ENCODE measurements at places on chromosomes 2 and 18.

DNA sequence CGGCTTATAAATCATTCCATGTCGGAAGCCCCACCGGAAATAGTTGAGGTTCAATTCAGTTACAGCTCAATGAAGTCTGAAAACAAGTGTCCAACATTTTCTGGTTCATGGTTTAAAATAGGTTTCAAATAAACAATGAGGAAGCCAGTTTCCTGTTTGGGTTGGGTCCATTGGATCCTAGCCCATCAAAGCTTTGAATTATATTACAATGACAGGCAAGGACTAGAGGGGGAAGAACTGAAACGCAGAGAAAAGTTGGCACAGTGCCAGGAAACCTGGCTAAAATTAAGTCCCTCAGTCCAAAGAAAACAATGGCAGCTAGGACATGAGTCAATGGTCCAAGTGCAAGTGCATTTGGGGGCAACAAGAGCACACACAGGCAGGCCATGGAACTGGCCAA, 32.0 kb downstream of the SLC14A1 start:
- no peak for DNase-seq

DNA sequence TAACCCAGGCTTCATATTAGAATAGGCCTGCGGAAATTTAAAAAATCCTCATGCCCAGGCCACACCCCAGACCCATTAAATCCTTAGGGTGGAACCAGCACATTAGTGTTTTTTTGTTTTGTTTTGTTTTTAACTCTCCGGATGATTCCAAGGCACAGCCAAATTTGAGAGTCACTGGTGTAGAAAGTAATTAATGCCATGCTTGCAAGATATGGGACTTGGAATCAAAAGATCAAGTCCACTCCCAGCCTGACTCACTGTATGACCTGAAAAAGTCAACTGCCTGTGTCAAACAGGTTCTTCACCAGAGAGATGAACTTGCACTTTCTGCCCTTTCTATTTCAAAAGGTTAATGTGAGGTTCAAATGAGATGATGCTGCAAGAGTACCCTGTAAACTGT, 310.3 kb upstream of the LYPD1 start:
- no peak for DNase-seq

DNA sequence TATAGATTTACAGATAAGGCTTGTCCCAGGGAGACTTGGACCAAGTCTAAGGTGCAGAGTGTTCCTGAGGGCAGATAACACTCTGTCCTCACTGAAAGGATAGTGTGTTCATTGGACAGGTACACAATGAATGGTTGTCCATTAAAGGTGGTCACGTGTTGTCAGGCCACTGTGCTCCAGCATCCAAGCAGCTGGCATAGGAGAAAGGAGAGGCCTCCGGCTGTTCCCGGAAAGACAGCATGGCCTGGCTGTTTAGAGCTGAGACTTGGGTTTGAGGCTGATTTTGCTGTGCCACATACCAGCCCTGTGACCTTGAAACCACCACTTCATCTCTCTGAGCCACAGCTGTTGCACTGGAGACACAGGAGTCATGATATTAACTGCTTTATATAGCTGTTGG, 19.6 kb upstream of the SULT1C3 start:
- no peak for DNase-seq

GRCh38 chr2:171394164-171394740, 39.5 kb downstream of the METTL8 start:
- DNase-seq, result no peak

DNA sequence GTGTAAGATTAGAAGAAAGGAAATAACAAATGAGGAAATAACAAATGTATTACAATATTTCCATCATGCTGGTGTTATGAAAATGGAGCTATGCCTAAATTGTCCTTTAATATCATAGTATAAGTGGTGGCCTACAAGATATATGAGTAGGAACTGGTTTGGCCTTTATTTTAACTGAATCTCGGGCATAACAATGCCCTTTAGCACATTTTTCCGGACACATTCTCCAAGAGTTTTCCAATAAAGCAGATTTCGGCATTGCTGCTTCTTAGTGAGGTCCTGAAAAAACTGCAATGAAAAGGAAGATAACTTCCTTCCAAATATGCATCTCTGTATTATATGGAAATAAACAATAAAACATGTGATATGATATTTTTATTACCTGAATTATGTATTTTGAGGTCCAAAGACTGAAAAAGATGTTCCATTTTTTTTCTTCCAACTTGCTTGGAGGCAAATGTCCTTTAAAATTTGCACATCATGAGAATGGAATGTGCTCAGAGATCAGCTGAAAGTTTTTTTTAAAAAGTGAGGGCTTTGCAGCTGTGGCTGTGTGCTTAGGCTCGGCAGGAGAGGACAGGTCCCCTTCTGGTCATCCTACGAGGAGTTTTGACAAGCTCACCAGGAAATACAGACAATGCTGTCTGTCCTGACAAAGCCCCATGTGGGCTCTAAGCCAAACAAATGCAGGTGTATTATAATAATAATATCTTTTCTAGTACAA, 132.3 kb upstream of the RND3 start:
- no peak for DNase-seq

GRCh38 chr2:207296265-207296948, 130.7 kb upstream of the KLF7 start:
- no peak for DNase-seq

- no peak for DNase-seq
Measured at GRCh38 chr2:120779781-120780283, 44.2 kb downstream of the GLI2 start.

- DNase-seq, result no peak
Measured at GRCh38 chr2:33212151-33212550, 264.3 kb upstream of the RASGRP3 start.

GRCh38 chr18:34352385-34353163, 127.9 kb upstream of the NOL4 start:
- no peak for DNase-seq

DNA sequence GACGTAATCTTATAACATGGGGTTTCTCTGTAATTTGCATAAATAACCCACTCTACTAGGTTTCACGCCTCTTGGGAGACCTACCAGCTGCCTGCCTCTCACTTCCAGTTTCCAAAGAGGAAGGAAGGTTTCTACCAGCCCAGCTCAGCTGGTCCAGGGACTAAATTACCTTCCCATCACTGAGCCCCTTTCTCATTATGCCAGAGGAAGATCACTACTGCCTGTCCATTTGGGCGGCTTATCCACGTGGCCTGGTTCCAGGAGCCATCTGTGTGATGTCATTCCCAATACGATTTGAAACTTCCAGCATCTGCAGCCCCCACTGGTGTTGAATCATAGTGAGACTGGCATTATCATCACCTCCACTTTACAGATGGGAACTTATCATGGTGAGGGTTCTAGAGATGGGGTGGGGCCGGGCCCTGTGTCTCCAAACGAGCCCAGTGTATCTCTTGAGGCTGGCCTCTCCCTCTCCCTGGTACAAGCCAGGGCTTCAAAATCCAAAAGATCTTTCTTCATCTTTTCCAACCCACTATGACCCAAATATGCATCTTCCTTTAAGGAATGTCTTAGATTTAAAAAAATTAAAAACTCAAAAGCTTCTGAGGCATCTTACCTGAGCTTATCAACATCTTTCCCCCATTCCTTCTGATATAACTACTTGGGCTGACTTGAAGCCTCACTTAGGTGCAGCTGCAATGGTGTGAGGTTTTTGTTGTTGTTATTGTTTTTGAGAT, 140.8 kb downstream of the DDX1 start:
- no peak for DNase-seq

DNA sequence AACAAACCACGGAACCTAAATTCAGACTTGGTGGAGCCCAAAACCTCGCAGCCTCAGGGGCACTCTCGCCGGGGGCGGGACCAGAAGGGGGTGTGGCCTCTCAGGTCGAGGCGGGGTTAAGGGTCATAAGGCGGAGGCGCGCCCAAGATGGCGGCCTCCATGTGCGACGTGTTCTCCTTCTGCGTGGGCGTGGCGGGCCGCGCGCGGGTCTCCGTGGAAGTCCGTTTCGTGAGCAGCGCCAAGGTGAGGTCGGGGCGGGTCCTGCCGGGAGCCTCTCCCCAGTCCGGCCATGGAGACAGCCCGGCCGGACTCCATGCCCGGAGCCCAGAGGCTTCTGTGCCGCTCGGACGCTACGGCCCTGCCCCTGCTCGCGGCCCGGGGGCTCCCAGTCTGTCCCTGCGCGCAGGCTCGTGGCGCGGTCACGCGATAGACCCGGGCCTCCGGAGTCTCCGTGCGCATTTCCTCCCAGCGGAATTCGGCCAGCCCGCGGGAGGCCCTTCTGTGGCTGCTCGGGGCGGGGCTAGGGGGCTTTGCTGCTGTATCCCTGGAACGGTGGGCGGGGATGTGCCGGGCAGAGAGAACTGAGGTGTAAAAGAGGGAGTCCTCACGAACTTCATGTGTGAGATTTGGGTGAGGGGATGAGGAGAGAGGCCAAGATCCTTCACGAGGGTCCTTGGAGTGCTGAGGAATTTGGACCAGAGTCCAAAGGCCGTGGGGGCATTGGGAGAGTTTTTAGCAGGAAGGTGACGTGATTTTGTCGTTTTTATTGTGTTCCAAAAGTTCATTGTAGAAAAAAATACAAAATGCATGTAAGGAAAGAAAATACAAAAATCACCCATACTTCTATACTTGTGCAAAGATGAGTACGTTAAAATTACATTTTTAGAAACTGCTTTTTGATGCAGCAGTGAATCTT, at the start of gene SMYD5:
TSS of gene SMYD5 (plus strand) at position 126 of the 916 bp plus-strand sequence. CDS start at position 148, 22 bp downstream.
- DNase-seq, result peak; percentile 87

GRCh38 chr2:100381240-100381639, 36.2 kb downstream of the CHST10 start:
- DNase-seq, result peak; percentile 35

DNA sequence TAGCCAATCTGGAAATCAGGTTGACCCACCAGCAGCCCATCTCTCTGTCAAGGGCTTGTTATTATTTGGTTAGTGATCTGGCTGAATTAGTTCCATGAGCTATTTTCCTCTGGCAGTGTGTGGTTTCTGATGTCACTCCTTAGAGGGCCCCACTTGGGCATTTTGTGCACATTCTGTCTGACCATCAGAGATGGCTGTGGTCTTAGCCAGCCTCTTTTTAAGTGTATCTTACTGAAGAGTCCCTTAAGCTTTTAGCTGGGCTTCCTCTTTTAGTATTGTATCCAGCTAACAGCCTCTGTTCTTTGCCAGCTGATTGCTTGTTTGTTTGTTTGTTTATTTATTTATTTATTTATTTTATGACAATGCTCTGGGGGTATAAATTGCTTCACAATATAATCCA, 951.1 kb upstream of the CNTNAP5 start:
- DNase-seq, result no peak

DNA sequence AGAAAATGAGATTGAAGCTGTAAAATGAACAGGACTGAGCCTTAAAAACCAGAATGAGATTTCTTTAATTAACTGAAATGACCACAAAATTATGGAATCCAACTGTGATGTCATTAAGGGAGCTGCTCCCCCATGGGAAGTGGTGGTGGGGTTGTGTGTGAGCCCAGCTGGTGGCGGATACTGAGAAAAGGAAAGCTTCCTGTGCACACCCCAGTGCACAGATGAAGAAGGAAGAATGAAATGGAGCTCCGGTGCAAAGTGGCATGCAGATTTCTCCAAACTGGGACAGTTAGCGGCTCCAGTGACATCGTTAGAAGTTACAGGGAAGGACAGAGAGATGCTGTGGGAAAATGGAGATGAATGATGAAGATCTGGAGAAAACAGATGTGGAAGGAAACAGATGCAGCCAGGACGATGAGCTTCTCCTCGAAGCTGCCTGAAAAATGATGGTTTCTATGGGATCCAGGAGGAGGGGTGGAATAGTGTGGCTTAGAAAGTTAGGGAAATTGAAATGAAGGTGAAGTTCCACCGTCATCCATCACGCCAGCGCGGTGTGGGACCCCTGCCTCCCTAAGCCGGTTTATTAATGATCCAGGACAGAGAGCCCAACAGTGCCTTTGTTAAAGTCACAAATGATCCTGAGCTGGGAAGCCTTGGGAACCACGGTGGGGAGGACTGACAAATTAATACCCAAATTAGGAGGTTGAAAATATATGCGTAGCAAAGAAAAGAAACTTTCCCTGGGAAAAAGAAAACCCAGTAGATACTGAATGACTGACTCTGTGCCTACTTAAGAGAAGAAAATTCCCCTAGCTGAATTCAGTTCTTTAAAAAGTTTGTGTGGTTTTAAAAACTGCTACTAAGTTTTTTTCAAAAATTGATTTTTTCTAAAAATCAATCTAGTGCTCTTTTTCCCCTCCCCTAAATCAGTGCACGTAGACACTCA, 77.2 kb downstream of the TSN start:
- DNase-seq, result no peak

GRCh38 chr2:135226961-135227360, 174.9 kb downstream of the RAB3GAP1 start:
- DNase-seq, result no peak

DNA sequence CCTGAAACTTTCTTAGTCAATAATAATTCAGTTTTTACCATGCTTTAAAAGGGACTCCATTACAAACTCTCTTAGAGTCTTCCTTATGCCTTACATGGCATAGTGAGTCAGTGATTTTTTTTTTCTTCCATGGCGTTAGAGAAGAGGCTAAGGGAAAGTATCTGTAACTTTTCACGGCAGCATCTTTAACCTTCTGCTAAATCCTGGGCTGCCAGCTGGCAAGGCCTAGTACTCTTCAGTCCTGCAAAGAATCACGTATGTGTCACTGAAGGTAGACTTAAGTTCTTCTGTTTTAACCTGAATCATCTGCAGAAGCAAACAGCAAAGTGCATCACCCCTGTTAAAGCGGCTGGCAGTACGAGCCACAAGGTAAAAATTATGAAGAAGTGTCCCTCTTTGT, 286.3 kb upstream of the FN1 start:
- no peak for DNase-seq

DNA sequence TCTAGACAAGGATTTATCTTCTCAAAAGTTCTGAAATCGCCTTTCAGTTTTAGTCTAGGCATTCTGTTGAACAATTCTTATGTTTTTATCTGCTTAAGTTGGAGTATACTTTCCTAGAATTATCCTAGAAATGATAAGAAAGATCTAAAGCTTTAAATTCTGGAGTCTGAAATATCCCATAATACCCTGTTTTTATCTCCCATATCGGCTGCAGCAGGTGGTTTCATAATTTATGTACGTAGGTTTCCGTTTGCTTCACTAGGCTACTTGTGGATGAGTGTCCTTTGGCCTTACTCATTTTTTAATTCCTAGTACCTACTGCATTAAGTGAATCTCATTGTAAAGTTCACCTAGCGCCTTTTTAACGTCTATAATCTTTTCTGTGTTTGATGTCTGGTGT, 58.5 kb upstream of the MGAT5 start:
- DNase-seq, result no peak

- DNase-seq, result no peak
Measured at GRCh38 chr2:46831051-46831868, 84.3 kb downstream of the MCFD2 start.

- DNase-seq, result peak; percentile 10
Measured at GRCh38 chr2:218733171-218734021, 22.8 kb downstream of the TTLL4 start.

GRCh38 chr2:127101048-127101611, 5.8 kb downstream of the BIN1 start:
- DNase-seq, result no peak

GRCh38 chr18:63083020-63083531, 236.5 kb downstream of the BCL2 start:
- no peak for DNase-seq

All from central memory CD4-positive, alpha-beta T cell (primary cell).